ENCODE measurements at places on chromosomes 5 and 9.

DNA sequence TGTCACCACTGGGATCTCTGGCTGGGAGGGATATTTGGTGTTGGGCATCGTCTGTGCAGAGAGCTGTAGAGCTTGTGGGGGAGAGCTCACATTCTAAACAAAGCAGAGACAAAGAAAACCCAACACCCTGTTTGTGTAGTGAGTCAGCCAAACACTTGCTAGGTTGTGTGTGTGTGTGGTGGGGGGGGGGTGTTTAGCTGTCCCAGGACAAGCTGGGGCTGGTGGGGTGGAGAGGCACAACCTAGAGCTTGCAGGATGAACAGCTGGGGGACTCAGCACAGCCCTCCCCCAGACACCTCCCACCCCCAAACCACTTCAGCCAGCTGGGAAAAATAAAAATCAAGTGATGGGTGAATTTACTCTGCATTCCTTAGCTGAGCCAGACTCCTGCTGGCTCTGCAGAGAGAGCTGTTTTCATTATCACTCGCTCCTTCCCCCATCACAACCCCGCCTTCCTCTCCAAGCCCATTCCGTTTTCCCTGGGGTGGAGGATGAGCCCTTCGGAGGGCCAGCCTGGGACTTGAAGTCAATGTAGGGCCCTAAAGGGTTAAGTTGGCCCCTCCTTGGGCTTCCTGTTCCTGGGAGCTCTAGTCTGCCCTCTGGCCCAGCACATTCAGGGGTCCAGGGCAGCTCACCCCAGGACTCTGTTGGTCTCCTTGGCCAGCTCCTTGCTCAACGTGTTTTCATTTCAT, 2.6 kb downstream of the OLFML2A start:
- peak; percentile 77 for DNase-seq

GRCh38 chr9:131271506-131271931, 4.8 kb downstream of the FAM78A start:
- DNase-seq, result no peak

GRCh38 chr9:35738186-35738585, 5.7 kb downstream of the CREB3 start:
- DNase-seq, result no peak

GRCh38 chr9:81737871-81738507, 48.6 kb upstream of the TLE1 start:
- DNase-seq, result peak; percentile 90

DNA sequence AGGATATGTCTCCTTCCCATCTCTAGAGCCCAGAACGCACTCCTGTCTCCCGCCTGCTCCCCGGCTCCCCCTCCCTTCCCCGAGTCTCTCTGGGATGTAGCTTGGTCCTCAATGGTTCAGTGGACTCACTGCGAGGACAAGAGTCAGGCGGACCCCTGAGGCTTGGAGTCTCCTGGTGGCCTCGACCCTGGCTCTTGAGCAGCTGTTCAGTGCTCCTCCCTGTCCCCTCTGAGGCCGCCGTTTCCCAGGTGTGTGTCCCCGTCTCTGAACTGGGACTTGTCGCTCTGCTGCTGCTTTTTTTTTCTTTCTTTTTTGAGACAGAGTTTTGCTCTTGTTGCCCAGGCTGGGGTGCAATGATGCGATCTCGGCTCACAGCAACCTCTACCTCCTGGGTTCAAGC, 44.8 kb upstream of the IER5L start:
- DNase-seq, result no peak

DNA sequence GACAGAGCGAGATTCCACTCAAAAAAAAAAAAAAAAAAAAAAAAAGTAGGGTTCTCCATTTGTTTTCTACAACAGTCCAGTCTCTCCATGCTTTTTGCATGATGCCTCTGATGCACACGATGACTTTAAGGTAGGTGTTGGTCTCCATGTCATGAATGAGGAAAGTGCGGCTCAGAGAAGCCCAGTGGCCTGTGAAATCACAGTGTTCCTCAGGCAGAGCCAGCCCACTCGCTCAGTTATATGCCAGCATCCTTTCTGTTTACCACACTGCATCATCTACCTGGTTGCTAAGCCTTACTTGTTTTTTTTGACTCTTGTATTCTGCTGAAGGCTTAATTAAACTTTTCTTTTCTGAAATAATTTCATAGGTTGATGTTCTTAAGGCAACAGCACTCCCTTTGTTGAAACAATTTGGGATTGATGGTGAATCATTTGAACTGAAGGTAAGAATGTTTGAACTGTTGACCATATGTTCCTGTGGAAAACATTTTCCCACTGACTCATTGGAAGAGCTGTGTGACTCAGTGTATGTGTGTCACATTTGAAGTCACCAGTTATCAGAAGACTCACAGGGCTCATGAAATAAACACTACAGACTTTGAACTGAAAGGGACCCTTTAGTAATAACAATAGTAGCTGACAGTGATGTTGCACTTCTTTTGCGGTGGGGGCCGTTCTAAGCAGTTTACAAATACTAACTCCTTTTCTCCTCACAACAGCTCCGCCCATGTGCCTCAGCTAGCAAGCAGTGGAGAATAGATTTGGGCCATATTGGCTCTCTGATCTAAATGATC, 40.2 kb downstream of the RCL1 start:
- DNase-seq, result peak; percentile 85

DNA sequence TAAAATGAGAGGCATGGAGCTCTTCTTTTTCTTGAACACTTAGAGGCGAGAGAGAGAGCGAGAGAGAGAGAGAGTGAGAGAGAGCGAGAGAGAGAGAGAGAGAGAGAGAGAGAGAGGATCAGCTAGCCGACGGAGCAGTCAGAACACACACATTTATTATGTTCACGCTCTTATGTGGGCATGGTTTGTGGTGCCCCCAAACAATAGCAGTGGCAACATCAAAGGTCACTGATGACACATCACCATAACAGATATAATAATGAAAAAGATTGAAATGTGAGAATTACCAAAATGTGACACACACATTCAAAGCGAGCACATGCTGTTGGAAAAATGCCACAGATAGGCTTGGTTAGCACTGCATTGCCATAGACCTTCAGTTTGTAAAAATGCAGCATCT, 116.1 kb downstream of the KDM4C start:
- no peak for DNase-seq

GRCh38 chr9:96644137-96644536, 11.0 kb downstream of the PRXL2C start:
- DNase-seq, result no peak

DNA sequence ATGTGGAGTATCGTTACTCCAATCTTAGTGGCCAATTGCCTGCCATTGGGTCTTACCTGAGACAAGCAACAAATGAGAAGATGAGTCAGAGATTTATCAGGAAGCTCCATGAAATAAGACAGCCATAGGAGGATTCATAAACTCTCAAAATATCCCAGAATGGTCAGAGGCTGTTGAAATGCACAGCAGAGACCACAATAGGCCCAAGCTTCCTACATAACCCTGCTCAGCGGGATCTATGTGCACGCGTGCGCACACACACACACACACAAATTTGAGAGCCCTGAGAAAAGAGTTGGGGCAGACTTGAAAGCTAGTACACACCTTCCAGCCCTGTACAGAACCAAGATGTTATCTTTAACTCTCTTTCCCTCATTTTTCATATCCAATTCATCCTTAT, 9.8 kb downstream of the UIMC1 start:
- no peak for DNase-seq

DNA sequence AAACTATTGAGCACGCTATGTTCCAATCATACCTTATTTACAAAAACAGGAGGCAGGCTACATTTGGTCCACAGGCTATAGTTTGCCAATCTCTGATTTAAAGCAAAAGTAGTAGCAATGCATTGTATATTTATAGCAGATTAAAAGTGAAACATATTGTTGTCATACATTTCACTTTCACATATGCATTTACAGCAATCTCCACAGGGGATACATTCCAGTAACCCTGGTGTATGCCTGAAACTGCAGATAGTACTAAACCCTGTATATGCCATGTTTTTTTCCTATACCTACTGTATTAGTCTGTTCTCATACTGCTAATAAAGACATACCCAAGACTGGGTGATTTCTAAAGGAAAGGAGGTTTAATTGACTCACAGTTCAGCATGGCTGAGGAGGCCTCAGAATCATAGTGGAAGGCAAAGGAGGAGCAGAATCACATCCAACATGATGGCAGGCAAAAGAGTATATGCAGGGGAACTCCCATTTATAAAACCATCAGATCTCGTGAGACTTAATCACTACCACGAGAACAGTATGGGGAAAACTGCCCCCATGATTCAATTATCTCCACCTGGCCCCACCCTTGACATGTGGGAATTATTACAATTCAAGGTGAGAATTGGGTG, 5.9 kb upstream of the CSF1R start:
- no peak for DNase-seq

- DNase-seq, result no peak
Observed at GRCh38 chr5:154466671-154467070, 11.4 kb downstream of the HAND1 start.

DNA sequence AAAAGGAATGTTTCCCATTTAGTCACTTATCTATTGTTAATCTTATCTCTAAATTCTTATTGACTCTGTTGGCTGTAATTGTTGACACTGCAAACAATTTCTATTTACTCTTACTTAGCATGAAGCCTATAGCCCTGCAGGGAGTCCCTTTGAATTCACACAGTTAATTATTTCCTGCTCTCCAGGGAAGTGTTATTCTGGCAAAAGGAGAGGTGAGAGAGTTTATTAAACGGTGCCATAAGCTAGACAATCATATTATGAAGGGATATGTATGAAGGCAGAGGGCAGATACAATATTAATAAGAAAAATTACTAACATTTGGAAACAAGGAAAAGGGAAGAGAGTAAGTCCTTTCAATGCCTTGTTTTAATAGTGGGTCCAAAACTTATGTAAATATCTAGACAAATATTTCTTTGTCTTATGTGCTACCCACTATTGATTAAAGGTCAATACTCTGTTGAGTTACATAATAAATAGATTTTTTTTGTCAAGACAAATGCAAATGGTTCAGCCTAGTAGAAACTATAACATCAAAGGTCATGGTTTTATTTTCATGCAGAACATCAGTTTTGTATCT, 107.1 kb downstream of the CDH18 start:
- DNase-seq, result no peak

- no peak for DNase-seq
Observed at GRCh38 chr5:372996-373709, 51.6 kb downstream of the AHRR start.

DNA sequence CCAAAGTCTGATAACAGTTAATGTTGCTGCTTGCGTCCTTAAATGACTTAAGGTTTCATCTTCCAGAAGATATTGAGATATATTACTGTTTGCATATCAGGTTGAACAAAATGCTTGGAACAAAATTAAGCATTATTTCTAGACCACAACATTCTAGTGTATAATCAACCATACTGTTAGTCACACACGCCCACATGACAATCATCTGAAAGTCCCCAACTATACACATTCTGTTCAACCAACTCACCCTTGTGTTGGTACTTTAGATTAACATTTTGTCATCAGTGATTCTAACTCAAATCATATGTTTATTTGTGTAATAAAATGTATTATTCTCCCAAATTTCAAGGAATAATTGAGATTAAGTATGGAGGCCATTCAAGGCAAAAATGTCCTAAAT, 47.3 kb downstream of the LURAP1L start:
- no peak for DNase-seq

- no peak for DNase-seq
Observed at GRCh38 chr5:164532235-164532900, 1026.9 kb downstream of the MAT2B start.

DNA sequence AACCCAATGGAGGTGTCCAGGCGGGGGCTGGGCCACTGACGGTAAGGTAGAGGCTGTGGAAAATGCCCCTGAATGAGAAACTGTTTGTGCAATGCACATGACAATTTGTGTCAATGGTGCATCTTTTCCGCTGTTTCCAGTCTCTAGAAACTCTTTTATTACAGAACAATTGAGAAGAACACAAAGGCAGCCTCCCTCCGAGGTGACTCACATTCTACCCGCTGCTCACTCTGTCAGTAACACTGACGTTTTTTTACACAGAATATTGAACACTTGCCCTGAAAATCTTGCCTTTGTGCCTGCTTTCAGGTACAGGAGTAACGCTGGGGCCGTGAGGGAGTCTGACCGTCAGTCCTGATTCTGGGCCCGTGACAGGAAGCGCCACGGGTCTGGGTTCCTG, 11.7 kb upstream of the TENT4A start:
- DNase-seq, result no peak

- no peak for DNase-seq
Observed at GRCh38 chr9:132894862-132895835, 16.5 kb downstream of the SPACA9 start.

- DNase-seq, result no peak
Observed at GRCh38 chr9:3434594-3434993, 91.2 kb downstream of the RFX3 start.

- DNase-seq, result no peak
Observed at GRCh38 chr9:85377731-85378289, 363.9 kb downstream of the AGTPBP1 start.

GRCh38 chr9:20217596-20217995, 404.7 kb downstream of the MLLT3 start:
- DNase-seq, result no peak

DNA sequence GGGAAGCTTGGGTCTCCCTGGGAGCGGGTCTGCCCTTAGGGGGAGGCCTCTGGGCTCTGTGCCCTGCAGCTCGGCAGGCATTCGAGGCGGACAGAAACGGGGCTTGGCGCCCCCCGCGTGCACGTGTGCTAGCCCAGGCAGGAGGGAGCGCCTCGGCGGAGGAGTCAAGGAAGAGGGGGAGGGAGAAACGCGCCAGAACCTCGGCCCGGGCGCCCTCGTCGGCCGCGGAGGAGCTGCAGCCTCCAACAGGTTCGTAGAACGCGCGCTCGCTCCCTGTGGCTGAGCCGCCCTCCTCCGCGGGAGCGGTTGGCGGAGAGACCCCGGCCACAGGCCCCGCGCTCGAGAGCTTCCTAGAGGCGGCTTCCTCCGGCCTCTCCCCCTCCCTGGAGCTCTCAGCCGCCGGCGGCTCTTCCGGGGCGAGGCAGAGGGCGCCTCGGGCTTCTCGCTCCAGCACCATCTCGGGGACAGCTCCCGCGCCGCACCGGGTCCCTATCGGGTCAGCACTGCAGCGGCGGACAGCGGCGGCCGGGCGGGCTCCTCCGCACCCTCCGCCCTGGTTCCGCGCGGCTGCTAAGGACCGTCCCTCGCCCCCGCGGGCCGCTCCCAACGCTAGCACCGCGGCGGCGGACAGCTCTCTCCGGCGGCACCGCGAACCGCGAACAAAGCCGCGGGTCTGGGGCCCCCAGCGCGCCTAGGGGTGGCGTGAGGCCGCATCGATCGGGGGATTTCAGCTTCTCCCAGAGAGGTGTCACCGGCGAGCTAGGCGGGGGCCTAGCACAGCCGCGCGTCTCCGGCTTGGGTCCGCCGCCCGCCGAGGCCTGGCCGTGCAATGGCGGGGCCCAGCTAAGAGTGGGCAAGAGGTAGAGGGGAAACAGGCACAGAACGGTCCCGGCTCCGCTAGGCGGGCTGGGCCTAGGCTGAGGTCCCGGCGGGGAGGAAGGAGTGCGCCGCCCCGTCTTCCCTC, 74.6 kb upstream of the CPLX2 start:
- peak; percentile 89 for DNase-seq
